ENCODE measurements at places on chromosomes 1 and 21.

DNA sequence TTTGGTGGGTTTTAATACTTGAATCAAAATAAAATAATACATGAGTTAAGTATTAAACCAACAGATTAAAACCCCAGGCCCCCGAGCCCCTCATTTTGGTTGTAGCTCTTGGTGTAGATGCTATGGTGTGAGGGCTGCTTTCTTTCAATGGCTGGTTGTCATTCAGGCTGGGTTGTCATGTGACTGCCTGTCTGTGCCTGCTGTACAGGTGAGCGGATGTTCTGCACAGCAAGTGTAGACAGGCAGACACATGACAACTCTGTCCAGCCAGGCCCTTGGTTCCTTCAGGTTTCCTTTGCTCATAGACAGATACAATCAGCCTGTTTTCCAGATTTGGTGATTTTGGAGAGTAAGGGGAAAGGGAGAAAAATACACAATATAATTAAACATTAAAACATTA lies 281.9 kb upstream of the C1orf105 start:
- no peak for DNase-seq

DNA sequence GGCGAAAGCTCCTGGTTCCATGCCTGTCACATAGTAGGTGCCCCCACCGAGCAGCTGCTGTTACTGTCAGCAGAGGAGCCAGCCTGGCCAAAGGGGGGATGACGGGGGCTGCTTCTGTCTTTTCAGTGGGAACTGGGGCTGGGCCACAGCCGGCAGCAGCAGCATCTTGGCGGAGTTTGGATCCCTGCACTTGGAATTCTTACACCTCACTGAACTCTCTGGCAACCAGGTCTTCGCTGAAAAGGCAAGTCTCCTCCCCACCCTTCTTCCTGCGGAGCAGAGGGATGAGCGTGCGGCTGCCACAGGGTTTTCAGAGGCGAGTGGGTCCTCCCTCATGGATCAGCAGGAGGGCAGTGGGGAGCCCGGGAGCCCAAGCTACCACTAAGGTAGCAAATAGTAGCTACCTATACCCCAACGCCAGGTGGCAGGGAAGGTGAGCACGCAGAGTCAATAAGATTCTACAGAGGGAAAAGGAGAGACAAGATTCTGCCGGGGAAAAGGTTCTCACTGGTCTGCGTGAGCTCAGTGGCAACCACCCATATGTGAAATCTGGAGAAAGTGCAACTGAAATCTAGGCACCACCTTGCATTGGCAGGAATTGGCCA lies 41.4 kb upstream of the SELENON start:
- DNase-seq: no peak

DNA sequence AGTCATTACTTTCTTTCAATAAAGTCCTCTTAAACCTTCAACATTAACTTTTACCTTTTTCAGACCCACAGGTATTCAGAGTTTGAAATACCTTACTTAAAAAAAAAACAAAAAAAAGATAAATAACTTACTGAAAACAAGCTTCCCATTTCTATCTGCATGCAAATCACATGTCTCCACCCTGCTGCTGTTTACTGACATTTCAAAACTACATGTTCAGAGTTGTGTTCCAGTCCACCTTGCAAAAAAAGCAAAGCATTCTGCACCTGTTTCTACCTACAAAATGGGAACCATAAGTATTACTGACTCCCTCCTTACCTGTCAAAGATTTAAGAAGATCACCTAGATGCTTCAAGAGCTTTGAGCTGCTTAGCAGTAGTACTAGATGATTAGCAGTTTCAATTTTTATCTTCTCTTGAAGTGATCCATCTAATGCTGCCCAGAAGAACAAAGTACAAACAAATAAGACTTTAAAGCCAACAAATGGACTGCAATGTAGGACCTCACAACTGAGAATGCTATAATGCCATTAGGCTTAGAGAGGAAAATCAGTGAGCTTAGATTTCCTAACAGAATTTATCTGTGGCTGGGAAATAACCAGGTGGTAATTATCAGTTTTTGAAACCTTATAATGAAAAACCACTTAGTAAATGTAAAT lies 61.2 kb downstream of the ANKRD13C start:
- DNase-seq: no peak

- DNase-seq: no peak
These were observed 197.2 kb downstream of the NFIA start for GRCh38 chr1:61279570-61279969.

- DNase-seq: no peak
These were observed 80.2 kb upstream of the F3 start for GRCh38 chr1:94621802-94622201.

- no peak for DNase-seq
These were observed 43.2 kb downstream of the LRRC71 start for GRCh38 chr1:156963621-156964020.

- DNase-seq: no peak
These were observed 22.5 kb downstream of the NTMT2 start for GRCh38 chr1:170168265-170168664.

DNA sequence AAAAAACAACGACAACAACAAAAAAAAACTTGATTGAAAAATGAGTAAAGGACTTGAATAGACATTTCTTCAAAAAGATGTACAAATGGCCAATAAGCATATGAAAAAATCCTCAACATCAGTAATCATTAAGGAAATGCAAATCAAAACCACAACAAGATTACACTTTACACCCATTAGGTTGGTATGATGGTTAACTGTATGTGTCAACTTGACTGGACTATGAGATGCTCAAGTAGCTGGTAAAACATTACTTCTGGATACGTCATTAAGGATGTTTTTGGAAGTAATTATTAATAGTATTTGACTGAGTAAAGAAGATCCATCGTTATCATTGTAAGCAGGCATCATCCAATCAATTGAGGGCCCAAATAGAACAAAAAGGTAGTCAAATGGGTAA lies 34.9 kb upstream of the LYPLAL1 start:
- no peak for DNase-seq

GRCh38 chr1:88333086-88333695 lies 350.9 kb upstream of the PKN2 start:
- DNase-seq: no peak

GRCh38 chr1:6465461-6466005 lies 440 bp downstream of the TNFRSF25 start:
- DNase-seq: no peak

GRCh38 chr1:57736940-57737339 lies 313.1 kb upstream of the DAB1 start:
- no peak for DNase-seq

DNA sequence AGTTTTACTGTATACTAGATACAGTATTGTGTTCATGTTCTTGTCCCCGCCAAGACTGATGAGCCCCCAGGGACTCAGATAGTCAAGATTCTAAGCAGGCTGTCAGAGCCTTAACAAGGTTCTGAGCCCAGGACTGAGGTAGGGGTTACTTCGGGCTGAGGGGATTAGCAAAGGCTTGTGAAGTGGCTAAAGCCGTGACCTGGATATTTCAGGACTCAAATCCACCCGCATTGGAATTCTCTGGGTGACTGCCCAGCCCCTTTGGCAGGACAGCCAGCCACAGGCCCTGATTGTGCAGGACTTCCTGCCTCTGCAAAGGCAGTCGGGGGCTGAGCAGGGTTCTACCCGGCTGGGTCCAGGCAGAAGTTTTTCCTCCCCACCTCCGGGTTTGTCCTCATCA lies at the start of gene PLA2G5:
Gene PLA2G5, plus strand, starts transcription at position 321 of the 400 bp plus-strand sequence. CDS start 14,637 bp downstream, outside the sequence.
- no peak for DNase-seq

DNA sequence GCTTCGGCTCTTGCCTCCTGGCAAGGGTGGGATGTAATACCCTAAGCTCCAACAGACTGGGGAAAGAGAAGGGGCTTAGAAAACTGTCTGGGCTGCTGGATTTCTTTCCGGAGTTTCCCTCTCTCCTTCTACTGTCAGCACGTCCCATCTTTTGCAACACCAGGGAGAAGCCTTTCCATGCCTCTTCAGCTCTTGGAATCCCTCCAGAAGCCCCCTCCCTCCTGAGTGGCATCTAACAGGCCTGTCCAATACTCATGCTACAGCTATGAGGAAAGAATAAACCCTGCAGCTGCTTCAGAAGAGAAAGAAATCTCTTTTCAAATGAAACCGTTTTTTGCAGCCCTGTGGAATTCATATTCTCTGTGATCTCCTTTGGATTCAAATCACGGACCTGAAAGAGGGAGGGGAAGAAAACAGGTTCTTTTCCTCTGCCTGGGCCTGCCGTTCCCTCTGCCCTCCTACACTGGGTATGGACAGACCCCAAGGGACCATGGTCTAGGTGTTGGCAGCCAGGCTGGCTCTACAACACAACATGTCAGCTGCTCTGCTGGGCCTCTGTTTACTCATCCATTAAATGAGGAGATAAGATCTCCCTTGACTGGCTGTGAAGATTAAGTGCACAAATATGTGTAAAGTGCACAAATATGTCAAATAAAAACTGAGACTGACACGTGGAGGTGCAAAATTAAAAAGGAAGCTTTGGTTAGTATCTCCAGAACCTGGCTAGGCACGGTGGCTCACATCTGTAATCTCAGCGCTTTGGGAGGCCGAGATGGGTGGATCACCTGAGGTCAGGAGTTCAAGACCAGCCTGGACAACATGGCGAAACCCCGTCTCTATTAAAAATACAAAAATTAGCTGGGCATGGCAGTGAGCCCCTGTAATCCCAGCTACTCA lies 6.0 kb upstream of the CAPN2 start:
- DNase-seq: peak; percentile 41

GRCh38 chr1:38826886-38827285 lies 32.7 kb downstream of the RRAGC start:
- DNase-seq: no peak

DNA sequence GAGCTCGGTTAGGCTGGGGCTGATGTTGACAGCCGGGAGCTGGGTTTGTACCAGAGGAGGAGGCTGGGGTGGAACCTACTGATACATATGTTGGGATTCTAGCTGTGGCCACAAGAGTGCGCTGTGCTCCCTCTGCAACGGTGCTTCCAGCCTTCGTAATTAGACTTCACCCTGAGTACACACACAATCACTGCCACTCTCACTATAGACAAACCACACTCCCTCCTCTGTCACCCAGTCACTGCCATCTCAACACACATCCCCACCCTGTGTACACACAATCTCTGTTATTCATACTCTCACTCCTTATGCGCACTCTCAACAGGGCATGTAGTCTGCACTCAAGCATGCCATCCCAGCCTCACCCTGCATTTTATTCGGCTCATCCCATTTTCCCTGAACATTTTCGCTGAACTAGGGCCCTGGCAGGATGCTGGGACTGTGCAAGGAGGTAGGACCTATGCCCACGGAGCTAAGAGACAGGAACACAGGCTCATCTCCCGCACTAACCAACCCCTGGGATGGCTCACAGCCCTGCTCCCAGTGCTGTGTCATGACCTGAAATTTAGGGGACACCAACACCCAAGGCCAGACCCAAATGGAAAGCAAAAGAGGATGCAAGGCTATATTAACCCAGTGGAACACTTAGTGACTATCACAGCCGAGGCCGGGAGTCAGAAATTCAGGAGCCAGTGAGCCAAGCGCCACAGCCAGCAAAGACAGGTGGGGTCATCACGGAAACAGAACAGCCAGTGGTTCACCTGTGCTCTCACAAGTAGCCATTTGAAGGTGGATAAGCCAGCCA lies 5.7 kb downstream of the GJB3 start:
- peak; percentile 69 for DNase-seq

- DNase-seq: no peak
These were observed 99.8 kb downstream of the MRPL39 start for GRCh38 chr21:25507522-25507921.

DNA sequence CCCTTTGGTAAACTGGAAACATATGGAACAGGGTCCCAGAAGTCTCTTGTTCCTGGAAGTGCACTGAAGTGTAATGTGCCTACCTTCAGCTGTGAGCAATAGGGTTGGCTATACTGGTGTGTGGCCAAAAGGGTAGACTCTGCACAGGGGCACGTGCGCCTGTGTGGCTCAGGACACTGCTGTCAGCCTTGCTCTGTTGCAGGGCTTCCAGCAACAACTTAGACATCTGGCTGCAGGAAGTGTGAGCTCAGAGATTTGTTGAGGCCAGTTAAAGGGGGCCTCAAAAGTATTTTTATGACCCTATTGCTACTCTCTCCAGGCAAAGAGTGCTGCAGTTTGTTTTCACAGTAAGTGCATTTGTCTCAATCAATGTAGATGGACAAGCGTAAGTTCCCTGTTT lies 7.5 kb downstream of the CTPS1 start:
- peak; percentile 33 for DNase-seq

GRCh38 chr1:206657751-206658150 lies 22.4 kb downstream of the DYRK3 start:
- no peak for DNase-seq
